ENCODE measurements at places on chromosomes 11 and 22.

GRCh38 chr11:86673872-86674750, 1.7 kb upstream of the ME3 start:
- DNase-seq: no peak

DNA sequence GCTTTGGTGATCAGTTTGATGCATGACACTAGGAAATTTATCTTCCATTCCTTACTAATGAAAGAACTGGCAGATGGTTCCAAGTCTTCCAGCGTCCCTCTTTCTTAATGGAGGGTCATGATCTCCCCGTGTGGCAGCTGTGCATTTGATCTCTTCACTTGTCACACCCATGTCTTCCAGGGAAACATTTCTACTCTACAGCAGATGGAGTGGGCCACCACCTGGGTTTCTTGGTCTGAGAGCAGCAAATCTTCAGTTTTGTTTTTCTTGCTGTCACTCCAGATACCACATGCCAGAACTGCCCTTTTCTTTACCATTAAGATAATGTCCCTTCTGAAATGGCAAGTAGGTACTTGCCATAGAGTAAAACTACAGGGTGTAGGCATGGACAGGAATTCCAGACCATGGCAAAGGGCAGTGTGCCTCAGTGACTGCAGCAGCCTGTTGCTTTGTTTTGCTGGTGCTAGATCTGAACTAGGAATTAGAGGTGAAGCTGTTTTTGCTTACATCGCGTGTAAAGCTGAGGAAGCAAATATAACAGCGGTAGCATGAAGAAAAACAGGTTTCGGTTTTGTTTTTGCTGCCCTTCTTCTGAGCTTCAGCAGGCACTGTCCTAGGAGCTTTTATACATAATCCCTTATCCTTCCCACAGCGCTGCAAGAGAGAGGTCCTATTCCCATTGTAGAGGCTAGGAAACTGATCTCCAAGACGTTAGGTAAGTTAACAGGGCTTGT, 20.7 kb upstream of the C11orf96 start:
- no peak for DNase-seq

DNA sequence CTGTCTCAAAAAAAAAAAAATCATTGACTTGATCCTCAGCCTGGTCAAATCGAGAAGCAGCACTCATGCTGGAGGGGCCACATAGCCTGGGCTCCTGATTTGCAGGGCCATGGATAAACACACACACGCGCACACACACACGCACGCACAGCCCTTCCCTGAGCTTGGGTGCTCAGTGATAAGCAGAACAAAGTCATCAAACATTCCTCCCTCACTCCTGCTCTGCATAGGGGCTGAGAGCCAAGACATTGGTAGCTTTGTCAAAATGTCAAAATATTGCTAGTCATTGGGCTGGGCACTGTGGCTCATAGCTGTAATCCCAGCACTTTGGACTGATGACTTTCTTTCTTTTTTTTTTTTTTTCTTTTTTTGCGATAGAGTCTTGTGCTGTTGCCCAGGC, 34.0 kb upstream of the A4GALT start:
- DNase-seq: no peak

GRCh38 chr11:107387666-107388065, 70.0 kb downstream of the CWF19L2 start:
- no peak for DNase-seq

- DNase-seq: no peak
Observed at GRCh38 chr11:121226415-121227263, 65.9 kb upstream of the SC5D start.

DNA sequence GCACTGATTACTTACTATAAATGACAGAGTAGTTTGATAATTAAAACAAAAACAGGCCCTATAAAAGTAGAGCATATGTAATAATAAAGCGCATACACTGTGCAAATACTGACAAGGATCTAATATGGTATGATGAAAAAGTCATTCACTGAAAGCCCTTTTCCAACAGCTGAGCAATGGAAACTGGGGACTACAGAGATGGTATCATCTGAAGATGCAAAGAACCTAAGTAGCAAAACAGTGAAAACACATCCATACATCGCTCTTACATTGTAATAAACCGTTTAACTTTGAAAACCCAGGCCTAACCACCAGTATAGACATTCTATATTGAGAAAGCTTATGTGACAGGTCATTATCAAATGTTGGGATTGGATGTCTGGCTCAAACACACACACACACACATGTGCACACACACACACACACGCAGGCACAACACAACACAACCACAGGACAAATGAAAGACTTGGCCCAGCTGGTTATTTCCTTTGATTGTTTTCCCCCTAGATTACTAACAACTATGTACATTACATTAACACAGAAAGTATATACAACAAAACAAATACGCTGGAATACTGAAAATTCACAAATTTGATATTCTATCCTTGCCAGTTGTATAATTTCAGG, 119.5 kb downstream of the APOL5 start:
- no peak for DNase-seq

DNA sequence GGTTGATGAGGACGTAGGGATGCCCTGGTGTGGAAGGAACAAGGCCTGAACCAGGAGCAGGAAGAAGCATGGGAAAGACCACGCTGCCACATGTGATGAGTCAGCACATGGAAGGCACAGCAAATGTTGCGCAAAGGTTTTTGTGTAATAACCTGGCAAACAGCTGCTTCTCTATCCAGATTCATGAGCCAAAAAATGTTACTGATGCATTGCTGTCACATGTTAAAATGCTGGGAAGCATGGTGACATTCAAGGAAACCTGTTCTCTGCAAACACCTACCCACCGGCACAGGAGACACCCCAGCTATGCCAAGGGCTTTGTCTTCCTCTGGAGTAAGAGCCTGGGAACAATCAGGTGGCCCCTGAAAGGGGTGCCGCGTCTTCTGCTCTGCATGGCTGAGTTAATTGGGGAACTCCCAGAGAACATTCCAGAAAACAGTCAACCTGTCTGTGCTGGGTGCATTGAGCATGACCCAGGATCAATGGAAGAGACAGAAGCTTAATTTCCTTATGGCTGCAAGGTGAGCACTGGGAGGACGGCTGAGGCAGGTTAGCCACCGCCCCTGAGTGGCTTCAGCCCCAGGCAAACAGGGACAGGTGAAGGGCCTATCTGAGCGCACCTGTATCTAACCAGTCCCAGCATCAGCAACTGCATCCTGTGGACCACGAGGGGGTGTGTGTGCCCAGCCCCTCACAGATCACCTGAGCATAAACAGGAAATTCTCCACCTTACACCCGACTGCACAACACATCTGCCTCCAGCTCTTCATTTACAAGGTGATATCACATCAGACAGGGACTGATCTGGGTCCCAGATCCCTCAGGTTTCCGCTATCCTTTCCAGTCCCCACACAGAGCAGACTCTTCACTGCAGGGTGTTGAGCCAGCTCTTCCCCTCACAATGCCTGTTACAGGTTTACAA, 108.4 kb downstream of the GGTLC2 start:
- no peak for DNase-seq

DNA sequence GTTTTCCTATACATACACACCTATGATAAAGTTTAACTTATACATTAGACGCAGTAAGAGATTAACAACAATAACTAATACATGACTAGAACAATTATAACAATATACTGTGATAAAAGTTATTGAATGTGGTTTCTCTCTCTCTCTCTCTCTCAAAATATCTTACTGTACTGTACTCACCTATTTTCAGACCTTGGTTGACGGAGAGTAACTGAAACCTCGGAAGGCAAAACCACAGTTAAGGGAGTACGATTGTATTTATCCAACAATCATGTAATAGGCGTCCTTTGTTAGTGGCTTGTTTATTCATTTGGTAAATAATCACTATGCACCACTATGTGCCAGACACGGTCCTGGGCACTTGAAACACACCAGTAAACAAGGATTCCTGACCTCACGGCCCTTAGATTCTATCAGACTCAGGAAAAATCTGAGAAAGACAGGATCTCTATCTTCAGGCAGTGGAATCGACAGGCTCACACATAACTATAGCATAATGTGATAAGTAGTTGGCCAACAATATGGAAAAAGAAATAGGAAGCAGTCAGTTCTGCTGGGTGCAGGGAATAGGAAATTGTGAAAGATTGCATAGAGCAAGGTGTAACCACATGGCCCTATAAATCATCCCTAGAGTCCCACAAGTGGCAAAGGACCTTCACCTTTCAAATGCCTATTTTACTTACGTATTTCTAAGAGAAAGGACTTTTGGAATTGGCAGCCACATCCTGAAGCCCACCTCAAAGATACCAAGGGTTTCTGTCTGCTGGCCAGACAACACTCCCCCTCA, 12.0 kb downstream of the ETS1 start:
- DNase-seq: no peak

GRCh38 chr22:19629720-19630419, 84.4 kb upstream of the SEPTIN5 start:
- DNase-seq: peak; percentile 83

DNA sequence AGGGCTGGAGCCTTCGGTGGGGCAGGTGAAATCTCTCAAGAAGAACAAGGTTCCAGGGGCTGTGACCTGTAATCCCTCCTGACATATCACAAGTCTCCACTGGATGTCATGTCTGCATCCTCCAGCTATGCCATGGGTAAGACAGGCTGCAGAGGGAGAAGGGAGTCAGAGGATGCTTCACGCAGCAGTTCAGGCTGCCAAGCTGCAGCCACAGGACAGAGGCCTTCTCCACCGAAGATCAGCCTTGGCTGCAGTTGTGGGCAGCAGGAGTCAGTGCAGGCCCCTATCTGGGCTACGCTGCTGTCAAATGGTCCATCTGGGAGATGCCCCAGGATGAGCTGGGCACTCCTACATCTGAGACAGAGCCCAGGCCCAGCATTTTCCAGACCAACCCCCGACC, 25.0 kb downstream of the DKK3 start:
- DNase-seq: no peak

DNA sequence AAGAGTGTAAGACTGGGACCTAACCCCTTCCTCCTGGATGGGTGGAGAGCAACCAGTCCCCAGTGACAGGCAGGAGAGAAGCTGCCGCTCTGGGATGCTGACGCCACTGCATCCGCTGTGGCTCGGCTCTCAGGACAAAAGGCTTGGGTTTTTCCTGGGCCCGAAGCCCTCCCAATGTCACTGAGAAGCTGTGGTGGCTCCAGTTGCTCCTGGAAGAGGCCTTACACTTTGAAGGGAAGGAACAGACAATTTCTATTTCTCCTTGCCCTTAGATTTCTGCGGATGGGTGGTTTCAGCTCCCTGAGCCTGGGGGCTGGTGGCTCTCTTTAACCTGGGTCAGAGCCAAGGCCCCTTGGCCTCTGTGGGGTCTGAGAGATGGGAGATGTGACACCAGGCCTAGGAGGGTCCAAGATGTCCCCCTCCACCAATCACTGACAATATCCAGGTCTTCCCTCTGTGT, 21.4 kb downstream of the TPBGL start:
- no peak for DNase-seq

GRCh38 chr22:48941033-48941902, 886.4 kb downstream of the BRD1 start:
- DNase-seq: no peak

DNA sequence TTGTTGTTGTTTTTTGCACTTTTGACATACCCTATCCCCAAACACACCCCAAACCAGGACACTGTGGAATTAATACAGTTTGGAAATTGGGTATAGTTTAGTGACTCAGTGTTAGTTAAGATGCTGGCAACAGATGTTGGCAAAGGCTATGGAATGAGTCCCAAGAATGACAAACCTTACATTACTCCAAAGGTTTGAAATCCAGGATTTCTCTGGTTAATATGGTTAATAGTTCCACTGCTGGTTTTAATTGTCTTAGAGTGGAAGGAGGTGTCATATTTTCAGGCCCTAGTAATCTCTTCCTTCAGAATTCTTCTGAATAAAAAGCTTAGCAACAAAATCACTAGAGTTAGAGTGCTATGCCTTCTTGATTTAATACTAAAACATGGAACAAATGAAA, 775 bp downstream of the LPXN start:
- DNase-seq: no peak

- no peak for DNase-seq
Observed at GRCh38 chr11:23991165-23991539, 505.7 kb upstream of the LUZP2 start.

- no peak for DNase-seq
Observed at GRCh38 chr22:39479254-39479653, 22.4 kb downstream of the MGAT3 start.

DNA sequence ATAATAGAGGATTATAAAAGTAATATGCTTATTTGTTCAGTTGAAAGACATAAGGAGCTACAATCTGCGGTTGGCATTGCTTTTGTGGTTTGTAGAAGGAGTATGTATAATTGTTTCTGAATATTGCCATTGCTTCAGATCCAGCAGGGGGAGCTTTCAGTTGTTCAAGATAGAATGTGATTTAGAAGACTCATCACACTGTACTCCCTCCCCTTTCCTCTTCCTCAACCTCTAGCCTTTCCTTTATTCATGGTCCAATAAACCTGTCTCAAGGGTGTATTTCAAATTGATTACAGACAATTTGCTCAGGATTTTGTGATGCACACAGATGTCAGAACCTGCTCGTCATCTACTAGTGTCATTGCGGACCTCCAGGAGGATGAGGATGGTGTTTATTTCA, 9.8 kb downstream of the PRMT3 start:
- no peak for DNase-seq

DNA sequence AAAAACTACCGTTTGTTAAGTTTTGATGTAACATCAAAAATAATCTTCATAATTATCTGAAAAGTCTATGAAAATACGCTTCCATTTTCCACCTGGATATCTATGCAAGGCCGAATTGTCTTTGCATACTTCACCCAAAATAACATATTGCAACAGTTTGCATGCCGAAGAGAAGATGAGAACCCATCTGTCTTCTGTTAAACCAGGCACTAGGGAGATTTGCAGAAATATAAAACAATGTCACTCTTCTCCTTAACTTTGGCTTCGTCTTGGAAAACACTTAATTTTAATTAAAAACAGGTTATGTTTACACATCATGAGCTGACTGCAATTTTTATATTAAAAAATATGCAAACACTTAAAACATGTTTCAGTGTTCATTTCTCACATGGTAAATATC, 1325.8 kb downstream of the TBC1D22A start:
- DNase-seq: no peak

DNA sequence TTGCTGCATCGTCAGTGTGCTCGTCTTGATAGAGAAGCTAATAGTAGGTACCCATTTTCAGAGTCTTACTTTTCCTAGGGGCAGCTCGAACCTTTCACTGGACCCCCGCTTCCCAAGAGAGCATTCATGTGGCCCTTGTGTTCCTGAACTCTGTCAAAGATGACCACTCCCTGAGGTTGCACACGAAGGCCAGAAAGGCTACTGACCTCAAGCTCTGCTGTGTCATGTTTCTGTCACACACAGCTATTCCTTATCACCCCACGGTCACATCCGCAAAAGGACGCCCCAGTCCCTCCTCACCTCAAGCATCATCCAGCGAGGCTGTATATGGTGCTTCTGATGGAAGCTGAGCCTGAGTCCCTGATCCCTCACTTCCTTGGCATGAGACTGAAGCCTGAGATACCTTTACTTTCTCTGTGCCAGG, 171.5 kb downstream of the LDLRAD3 start:
- no peak for DNase-seq

DNA sequence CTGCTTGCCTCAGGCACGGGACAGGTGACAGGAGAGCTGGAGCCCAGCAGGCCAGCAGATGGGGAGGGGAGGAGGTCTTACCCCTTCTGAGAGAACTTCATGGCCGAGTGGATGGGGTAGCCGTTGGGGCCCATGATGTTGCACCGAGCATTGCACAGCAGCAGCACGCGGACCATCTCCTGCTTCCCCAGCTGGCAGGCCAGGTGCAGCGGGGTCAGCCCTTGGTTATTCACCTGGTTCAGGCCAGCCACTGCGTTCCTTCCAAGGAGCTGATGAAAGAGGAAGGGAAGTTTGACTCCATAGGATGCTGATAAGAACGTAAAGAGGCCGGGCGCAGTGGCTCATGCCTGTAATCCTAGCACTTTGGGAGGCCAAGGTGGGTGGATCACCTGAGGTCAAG, 29.4 kb upstream of the BAIAP2L2 start:
- DNase-seq: no peak

Measured in stimulated activated CD4-positive, alpha-beta T cell treated with anti-CD3 and anti-CD28 coated beads, Interleukin-4, amount 100 ng/mL, for 1 hour (primary cell).